ENCODE measurements at places on chromosomes 2 and 18.
A peak's percentile ranks its signal among the peaks of the same experiment; 100 is the strongest.

- no peak for DNase-seq
Observed at GRCh38 chr2:237244976-237245646, 159.4 kb downstream of the COPS8 start.

- DNase-seq: no peak
Observed at GRCh38 chr2:127771756-127772155, 39.2 kb downstream of the WDR33 start.

DNA sequence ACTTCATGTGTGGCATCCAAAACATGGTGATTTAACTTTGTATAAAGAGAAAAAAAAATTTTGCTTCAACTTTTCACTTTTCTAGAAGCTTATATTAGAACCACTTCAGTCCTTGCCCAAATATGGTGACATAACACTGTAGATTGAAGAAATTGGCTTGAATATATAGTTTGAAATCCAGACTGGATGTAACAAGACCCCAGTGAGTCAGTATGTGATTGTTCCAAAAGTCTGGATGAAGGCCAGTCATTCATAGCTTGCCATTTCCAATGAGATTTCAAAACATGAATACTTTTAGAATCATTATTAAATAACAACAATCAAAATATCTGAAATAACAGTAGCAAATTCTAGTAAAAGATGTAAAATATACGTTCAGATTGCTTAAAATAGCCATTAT is 104.8 kb upstream of the FN1 start:
- no peak for DNase-seq

GRCh38 chr18:62571648-62572047 is 48.8 kb downstream of the ZCCHC2 start:
- no peak for DNase-seq

GRCh38 chr18:48142994-48143393 is 212.5 kb upstream of the SMAD2 start:
- DNase-seq: no peak

DNA sequence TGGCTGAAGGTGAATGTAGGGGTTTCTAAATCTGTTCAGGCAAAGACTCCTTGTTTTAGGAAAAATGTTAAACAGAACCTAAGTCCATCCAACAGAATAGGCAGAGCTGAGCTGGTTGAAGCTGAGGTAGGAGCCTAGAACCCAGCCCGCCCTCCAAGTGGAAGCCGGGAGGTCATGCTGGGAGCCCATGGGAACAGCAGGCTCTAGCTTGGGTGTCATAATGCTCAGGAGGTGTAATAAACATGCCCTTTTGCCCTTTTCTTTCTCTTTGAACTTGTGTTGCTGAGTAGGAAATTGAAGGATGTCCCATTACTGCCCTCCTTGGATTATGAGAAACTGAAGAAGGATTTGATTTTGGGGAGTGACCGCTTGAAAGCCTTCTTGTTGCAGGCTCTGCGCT is 60.3 kb downstream of the ARMC9 start:
- no peak for DNase-seq

GRCh38 chr2:124402274-124402673 is 377.2 kb downstream of the CNTNAP5 start:
- DNase-seq: no peak

DNA sequence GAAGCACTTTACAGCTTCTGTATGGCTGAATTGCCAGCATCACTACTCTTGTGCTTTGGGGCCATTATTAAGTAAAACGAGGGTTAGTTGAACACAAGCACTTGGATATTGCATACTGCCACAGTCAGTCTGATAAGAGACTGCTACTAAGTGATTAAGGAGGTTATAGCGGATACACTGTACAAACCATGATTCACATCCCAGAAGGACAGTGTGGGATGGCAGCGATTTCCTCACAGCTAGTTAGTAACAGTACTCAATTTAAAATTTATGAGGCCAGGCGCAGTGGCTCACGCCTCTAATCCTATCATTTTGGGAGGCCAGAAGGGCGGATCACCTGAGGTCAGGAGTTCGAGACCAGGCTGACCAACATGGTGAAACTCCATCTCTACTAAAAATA is 2.6 kb upstream of the BMPR2 start:
- no peak for DNase-seq

DNA sequence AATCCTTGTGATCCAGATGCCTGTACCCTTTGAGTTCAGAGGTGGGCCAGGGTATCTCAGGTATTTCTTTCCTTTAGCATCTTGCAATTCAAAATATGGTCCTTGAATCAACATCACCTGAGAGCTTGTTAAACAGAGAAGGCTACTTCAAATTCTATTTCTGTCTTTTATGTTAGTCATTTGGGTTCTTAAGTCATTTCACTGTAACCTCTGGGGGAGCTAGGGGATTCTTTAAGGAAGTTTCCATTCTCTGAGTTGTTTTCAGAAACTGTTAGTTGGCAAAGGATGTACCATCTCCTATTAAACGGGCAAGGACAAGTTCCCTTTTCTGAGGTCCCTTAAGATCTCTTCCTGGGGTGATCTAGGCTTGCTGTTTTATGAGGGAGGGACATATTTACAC is 16.6 kb downstream of the CFLAR start:
- no peak for DNase-seq

DNA sequence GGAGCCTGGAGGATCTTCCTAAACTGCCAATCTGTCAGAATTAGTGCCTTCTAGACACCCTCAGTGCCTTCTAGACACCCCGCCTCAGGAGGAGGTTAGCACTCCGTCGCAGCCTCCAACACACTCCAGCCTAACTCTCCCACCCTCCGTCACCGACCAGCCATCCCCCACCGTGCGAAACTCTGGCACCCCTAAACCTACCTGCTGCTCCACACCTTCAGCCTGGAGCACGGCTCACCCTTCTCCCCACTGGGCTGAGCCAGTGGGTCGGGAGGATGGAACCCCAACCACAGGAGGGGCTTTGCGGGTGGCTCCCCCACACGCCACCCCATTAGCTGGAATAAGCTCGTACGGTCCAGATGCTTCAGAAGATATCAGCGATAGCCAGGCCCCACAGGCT is 468.9 kb upstream of the HS6ST1 start:
- DNase-seq: no peak

- DNase-seq: no peak
Observed at GRCh38 chr2:133503323-133503722, 64.9 kb downstream of the NCKAP5 start.

DNA sequence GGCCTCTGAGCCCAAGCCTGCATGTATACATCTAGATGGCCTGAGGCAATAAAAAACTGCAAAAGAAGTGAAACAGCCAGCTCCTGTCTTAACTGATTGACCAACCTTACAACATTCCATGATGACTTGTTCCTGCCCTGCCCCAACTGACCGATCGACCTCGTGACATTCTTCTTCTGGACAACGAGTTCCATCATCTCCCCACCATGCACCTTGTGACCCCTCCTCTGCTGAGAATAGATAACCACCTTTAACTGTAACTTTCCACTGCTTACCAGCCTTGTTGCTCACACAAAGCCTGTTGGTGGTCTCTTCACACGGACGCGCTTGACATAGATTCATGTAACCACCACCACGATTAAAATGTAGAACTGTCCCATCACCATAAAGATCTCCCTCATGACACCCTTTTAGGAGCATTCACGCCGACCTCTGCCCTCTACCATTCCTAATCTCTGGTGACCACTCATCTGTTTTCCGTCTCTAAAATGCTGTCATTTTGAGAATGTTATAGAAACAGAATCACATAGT is 120.1 kb upstream of the REV1 start:
- no peak for DNase-seq

- no peak for DNase-seq
Observed at GRCh38 chr18:58584200-58585127, 44.4 kb downstream of the ALPK2 start.

- no peak for DNase-seq
Observed at GRCh38 chr18:67652288-67652687, 135.8 kb upstream of the DSEL start.

DNA sequence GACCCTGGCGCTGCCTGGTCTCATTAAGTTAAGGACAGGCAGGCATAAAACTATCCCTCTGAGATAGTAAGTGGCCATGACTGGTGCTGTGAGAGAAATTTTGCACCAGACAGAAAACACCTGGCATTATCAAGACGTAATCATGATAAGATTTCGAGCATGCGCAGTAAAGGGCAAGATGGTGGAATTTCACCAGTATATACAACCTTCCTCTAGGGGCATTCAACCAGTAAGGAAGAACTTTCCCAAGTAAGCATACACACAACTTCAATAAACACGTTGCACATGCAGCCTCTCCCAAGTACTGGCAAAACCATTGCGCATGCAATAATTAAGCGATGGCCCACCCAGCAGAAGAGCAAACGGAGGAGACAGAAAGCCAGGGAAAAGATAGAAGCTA is 1376.4 kb upstream of the CRIM1 start:
- no peak for DNase-seq

GRCh38 chr18:11324956-11325882 is 175.8 kb upstream of the PIEZO2 start:
- peak; percentile 5 for DNase-seq

DNA sequence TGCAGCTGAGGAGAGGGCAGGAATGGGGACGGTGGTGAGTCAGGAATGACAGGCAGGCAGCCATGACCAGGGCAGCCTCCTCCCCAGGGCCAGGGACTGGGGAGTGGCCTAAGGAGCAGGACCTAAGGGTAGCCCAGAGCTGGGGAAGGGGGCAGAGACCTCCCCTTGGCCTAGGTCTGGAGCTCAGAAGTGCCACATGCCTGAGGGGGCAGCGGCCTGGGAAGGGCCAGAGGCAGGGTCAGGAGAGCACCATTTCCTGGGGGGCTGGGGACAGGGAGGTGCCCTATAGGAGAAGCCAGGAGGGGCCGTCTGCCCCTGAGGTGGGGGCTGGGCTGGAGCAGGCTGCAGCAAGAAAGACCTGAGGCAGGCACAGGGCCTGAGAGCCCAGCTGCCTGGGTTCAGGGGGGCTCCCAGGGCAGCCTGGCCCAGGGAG is 20.9 kb downstream of the CFLAR start:
- DNase-seq: no peak

- DNase-seq: no peak
Observed at GRCh38 chr2:198695879-198696278, 761.9 kb downstream of the SATB2 start.

DNA sequence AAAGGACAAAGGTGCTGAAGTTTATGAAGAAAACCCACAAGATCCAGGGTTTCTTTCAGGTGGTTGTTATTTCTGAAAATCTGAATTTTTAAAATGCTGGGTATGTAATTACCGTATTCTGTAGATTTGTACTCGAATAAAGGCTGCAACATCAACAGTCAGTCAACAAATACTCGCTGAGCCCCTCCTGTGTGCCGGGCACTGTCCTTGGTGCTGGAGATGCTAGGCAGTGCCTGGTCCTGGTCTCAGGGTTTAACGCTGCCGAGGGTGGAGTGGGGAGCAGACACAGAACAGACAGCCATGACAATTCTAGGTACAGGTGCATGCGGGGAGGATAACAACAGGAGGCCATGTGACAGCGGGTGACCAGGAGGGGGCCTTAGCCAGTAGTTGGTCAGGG is 27.2 kb upstream of the PDIA6 start:
- no peak for DNase-seq

GRCh38 chr18:8559612-8560186 is 49.5 kb upstream of the RAB12 start:
- DNase-seq: no peak

DNA sequence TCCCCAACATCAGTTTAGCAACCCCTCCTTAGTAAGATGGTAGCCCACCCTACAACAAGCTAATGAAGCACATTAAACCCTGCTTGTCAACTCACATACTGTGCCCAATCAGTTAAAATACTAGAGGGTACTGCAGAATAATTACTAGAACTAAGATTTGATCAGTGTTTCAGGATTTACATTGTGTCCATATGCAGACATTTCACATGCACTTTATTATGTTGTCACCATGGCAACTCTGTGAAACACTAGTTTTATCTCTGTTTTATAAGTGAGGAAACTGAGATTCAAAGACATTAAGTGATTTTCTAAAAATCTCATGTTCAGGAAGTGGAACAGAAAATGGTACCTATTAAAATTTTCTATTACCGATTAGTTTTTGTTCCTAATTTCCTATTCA is 61.7 kb downstream of the CYBRD1 start:
- DNase-seq: no peak

DNA sequence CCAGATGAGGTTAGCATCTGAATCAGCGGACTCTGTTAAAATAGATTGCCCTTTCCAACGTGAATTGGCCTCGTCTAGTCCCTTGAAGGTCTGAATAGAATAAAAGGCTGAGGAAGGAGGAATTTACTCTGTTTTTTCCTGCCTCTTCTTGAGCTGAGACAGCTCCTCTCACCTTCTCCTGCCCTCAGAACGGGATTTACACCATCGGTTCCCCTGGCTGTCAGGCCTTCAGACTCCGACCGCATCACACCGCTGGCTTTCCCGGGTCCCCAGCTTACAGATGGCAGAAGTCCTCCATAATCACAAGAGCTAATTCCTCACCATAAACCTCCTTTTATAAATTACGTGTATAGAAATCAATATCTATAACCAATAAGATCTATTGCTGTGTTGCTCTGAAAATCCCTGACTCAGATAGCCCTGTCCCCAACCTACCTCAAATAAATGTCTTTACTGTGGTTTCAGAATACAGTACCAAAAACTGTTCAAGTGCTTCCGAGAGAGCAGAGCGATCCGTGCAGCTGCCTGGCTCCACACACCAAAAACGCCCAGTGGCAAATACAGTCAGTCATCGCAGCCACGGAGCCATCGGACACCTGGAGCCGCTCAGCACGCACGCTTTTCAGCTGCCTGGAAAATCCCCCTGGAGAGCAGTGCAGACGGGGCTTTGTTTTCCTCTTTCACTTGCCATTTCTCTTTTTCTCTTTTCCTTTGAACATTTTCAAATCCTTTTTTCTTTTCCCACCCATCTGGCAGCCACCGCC is 196.9 kb downstream of the NRP2 start:
- no peak for DNase-seq

GRCh38 chr2:82342356-82342755 is 2037.8 kb upstream of the LRRTM1 start:
- DNase-seq: no peak

- peak; percentile 27 for DNase-seq
Observed at GRCh38 chr2:119826370-119826961, 66.7 kb downstream of the PTPN4 start.

DNA sequence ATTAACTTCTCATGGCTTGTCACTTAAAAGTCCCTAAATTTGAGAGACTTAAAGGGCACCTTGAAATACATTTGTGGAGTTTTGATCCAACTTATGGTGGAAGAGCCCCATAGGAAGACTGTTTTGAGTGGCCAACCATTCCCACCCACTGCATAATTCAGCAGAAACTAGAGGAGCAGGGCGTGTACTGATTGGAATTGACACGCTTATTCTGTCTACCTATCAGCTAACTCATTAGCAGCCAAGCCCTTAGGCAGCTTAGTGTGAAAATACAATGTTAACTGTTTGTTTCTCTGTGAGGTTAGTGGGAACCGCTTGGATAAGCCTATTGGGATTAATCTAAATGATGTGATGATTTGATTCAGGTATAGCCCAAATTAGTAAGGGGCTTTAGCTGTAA is 6.4 kb downstream of the LGALSL start:
- no peak for DNase-seq

GRCh38 chr2:135190799-135191198 is 138.7 kb downstream of the RAB3GAP1 start:
- DNase-seq: no peak
